ENCODE measurements at places on chromosomes 6 and 20.

GRCh38 chr6:50077385-50077784 is 27.7 kb upstream of the DEFB112 start:
- DNase-seq, result no peak

GRCh38 chr6:43310624-43311023 is 2.0 kb upstream of the CRIP3 start:
- DNase-seq, result no peak

DNA sequence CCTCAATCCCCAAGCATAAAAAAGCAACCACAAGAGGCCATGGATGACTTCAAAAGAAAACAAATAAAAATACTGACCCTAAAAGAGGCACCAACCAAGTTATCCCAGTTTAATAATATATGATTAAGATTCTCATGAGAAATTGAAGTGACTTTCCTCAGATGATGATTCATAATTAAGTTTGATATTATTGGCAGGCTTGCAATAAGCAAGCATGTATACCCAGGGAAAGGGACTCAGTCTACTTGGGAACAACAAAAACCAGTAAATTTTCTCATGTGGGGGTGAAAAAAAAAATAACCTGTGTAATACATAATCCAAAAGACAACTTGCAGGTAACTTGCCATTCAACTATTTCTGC is 19.6 kb downstream of the JAG1 start:
- no peak for DNase-seq

- DNase-seq, result no peak
Measured at GRCh38 chr20:62691487-62691886, 17.1 kb upstream of the NTSR1 start.

DNA sequence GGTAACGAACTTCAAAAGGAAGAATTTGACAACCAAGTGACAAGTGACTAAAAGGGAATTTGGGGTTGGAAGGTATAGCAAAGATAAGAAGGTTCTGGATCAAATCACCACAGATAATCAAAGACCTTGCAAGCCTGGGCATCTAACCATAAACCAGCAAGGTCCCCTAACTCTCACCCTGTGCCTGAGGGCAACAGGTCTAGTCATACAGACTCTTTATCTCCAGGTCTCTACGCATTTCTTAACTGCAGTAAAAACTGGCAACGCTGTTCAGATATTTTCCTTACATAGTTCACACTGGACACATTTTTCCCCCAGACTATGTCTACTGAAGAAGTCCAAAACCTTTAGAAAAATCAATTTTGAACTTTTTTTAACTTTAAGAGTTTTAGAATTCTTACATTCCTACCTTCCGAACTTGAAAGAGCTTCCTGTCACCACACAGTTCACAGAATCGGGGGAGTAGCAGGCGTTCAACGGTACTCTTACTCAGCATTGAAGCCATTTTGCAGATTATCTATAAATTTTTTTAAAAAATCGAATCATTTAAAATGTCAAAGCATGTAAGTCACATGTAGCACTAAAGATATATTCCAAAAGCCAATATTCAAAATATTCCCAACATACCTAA is 23.0 kb upstream of the ANKRD60 start:
- DNase-seq, result no peak

DNA sequence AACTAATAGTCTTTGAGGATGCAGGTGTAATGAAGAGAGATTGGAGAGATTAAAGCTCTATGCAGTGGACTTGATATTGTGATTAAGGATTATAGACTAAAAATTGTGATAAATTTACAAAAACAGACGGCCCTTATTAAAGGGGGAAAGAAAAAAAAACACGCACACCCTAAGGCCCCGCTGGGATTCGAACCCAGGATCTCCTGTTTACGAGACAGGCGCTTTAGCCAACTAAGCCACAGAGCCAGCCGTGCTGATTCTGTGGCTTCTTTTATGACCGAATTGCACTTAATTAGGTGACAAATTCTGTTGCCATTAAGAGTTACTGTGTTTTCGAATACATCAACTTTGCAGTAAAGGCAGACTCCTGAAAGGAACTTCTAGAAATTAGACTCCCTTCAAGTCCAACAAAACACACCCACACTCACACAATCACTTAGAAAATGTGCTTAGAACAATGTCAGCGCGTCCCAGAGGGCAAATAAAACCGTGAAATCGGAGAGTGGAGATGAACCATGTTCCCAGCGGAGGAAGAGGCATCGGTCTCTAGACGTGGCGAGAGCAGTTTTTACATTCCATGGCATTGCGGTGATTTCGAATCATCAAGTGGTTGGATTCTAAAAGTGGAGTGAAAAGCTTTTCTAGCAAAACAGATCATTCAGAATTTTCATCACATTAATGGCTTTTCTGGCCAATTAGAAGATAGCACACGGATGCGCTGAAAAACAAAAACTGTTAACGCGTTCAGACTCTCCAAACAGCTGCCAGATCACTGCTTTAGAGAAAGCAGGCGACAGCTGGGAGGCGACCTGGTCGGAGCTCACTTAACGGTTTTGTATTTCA is 122.6 kb downstream of the GPX5 start:
- DNase-seq, result peak; percentile 47

GRCh38 chr6:124924333-124924759 is 37.9 kb upstream of the RNF217 start:
- no peak for DNase-seq

- DNase-seq, result no peak
Measured at GRCh38 chr6:31830886-31831335, 3.4 kb downstream of the HSPA1B start.

DNA sequence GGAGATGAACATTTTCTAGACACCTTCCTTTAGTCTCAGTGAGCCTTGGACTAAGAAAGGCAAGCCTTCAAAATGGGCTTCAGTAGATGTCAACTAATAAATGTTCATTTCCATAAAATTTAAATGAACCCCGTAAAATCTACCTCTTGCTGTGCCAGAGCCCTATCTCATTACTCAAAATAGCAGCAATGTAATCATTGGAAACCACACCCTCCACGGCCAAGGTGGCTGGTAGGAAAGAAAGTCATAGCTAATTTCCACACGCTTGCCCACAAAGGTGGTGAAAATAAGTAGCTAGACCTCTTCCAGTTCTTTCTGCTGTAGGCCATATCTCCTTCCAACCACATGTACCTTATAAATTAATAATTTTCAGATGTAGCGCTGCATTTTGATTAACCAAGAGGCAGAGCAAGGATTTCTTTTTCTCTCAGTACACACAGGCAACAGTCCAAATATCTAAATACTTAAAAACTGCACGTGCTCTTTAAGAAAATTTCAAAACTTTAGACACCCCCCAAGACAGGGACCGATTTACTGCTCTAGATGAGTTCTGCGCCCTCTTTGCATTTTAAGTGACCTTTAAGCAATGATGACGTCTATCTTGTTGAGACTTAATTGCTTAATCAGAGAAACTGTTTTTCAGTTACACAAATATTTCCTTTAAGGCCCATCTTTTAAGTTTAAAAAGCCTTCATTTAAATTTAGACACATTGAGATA is 290.8 kb downstream of the ZNF217 start:
- DNase-seq, result no peak

GRCh38 chr20:25856256-25856884 is 159.7 kb upstream of the ZNF337 start:
- no peak for DNase-seq

DNA sequence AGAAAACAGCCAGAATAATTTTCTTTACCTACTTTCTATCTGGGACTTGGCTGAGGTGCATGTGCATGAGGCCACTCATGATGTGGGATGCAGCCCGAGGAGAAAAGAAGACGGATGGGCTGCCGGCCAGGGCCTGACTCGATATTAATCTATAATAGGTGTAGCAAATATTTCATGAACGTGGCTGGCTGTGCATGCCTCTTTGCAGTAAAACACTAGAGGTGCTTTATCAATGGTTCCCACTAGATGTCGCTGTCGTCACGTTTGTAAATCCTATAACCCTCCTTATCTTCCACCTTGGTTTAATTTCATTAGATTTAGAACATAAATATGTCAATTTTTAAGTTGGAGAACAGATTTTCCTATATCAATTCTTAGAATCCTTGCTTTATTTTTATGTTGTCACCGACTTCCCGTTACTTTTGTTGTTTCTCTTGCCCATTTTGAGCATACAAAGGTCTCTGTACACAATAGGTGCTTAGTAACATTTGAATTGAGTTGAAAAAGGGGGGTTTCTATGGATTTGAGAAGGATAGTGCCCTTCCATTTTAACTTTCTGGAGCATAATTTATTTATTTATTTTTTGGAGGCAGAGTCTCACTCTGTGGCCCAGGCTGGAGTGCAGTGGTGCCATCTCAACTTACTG is 19.6 kb upstream of the FERMT1 start:
- DNase-seq, result no peak

DNA sequence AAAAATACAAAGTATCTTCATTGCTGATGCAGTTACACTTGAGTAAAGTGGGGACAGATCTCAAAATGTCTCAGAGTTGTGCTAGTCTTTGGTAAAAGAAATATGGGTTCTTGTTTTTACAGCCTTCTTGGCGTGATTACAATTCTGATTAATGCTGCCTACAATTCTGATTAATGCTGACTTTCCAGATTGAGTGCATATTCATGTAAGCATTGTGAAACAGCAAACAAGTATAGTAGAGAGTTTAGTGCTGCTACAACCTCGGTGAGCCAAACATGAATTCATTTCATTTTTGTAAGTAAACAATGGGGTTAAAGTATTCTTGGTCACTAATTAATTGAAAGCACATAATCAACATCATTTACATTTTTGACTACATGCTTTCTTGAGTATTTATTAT is at the start of gene DEFB113:
Gene DEFB113 (minus strand): TSS at position 21 of the 400 bp plus-strand sequence. CDS start 0 bp downstream, at position 21.
- DNase-seq, result no peak

DNA sequence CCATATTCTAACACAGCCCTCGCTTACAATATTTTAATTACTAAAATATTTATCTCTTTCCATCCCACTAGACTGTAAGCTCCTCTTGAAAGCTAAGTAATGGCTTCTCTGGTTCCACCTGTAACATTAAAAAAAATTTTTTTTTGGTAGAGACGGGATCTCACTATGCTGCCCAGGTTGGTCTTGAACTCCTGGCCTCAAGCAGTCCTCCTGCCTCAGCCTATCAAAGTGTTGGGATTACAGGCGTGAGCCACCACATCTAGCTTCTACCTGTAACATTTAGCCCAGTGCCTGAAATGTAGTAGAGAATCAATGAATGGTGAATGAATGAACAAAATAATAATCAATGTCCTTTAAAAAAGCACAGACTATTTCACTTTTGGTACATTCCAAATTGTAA is 28.8 kb downstream of the DEK start:
- DNase-seq, result no peak

DNA sequence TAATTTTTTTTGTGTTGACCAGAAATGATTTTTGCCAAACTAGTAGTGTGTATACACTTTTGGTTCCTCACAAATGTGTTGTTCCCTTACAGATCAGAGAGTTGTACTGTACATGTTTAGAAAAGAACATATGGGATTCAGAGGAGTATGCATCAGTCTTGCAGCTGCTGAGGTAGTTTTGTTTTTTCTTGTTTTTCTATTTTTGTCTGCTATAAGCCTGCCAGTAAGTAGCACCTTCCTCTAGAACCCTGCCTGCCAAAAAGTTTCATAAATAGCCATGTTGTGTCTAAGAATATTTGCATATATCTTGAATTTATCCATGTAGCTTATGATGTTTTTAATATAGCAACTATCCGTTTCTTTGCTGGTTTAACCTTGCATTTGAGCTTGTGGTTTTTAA is 46.4 kb downstream of the ORC3 start:
- DNase-seq, result no peak

DNA sequence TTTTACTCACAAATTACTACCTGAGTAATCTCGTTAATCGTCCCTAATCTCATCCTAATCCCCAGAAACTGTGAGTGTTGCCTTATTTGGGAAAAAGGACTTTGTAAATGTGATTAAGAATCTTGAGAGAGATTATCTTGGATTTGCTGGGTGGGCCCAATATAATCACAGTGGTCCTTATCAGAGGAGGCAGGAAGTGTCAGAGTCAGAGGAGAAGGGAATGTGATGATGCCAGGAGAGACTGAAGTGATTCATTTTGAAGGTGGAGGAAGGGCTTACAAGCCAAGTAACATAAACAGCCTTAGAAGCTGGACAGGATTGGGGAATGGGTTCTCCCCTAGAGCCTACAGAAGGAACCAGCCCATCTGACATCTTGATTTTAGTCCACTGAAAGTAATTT is 16.7 kb downstream of the RPP21 start:
- DNase-seq, result no peak

DNA sequence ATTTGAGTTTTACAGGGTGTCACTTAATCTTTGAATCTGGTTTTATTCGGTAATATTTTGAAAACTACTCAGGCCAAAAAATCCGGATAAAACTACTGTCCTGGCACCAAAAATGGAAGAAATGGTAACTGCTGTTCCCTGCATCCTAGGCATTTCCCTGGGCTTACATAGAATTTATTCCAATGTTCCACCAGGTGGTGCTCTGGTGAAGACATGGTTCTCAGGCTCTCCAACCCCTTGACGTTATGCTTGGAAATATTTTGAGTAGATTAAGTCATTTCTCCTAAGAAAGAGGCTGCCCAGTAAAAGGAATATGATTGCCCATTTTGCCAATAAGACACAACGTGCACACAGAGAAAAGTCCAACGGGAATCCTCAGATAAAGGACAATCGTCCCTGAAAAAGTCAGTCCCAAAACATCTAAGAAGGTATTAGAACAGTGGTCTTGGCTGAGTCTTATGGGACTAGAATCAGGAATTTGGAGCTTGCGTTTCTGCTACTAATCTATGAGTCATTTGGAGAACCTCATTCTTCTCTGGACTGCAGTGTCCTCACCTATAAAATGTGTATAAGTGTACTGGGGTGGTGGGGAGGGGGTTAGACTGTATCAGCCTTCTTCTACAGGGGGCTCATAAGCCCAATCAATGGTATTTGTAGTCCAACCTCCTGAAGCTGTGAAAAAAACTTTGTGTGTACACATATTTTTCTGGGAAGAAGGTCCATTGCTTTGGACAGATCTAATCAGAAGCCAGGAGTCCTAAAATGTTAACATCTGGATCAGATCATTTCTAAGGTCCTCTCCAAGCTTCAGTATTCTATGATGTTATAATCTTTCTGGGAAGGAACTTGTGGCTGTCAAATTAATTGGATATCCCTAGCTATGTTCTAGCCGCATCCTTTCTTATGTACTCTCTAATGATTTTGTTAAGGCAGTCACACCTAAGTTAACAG is 131.0 kb upstream of the BMP2 start:
- DNase-seq, result no peak
